ENCODE measurements at places on chromosomes 5 and 9. TPM values are rescaled to one million over a fixed set of nuclear protein-coding genes. Genes with fewer than 3 reads are reported as not detected.

GRCh38 chr5:168341178-168341577 lies 49.7 kb downstream of the WWC1 start:
- DNase-seq, result no peak

DNA sequence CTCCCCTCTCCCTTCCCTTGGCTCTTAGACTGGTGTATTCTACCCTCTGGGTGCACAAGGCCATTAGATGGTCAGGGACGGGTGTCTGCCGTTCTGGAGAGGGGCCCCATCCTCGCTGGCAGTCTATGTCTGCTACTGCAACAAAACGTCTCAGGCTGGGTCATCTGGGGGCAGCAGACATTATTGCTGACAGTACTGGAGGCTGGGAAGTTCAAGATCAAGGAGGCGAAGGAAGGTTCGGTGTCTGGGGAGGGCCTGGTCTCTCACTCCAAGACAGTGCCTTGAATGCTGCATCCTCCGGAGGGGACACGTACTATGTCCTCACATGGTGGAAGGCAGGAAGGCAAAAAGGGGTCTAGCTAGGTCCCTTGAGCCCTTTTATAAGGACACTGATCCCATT lies 93.4 kb upstream of the COL5A1 start:
- no peak for DNase-seq

HOMER1 gene
- 73.2 TPM for total RNA-seq

MAP1B gene
- total RNA-seq, result 46.3 TPM

DNA sequence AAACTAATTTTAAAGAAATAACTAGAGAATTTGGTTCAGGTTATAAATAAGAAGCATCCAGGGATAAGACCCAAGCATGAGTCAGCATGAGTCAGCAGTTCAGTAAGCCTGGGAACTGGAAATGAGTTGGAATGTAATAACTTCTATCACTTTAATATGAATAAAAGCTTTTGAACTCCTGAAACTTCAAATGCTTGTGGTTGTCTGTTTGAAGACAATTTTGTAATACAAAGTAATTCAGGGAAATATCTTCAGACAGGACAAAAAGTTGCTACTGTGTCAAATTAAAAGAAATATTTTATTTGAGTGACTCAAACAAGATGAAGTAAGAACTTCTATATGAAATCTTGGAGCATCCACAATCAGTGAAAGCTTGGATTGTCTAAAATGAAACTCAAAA lies 331.2 kb upstream of the DAB2 start:
- no peak for DNase-seq

MOB3B gene
- total RNA-seq, result 39.3 TPM

ECM2 gene
- total RNA-seq, result 3.8 TPM

DNA sequence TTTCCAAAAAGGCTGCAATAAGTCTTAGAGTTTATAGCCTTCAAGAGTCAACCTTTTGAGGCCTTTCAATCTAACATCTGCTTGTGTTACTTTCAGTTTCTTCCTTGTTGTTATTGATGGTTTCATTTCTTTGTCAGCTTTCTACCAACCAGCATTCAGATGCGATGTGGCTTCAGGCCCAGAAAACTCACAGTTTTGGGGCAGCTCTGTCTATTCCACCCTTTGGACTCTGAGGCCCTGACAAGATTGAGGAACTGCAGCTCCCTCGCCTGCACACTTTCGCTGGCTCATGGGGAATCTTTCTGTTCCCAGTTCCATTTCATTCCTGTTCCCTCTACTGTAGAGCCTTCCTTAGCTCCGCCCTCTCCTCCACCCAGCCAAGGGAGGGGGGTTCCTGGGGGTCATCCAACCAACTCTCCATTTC lies 13.3 kb upstream of the WHRN start:
- no peak for DNase-seq

DNA sequence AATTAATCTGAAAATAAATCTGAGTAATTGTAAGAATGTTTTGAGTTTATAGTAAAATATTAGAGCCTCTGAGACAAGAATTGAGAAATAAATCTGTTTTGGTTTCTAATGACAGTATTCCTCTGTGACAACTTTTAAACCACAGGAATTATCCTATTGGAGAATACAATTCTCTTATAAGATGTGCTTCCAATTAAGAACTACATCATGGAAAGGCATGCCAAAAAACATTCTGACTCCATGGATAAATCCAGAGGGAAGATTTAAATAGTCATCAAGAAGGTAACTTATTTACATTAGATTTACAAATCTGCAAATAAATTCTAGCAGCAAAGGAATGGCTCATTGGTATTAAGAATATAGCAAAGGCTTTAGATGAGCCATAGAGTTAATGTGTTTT lies 178.3 kb upstream of the ACOT12 start:
- DNase-seq, result no peak

CLIC3 gene
- 3.8 TPM for total RNA-seq

DNA sequence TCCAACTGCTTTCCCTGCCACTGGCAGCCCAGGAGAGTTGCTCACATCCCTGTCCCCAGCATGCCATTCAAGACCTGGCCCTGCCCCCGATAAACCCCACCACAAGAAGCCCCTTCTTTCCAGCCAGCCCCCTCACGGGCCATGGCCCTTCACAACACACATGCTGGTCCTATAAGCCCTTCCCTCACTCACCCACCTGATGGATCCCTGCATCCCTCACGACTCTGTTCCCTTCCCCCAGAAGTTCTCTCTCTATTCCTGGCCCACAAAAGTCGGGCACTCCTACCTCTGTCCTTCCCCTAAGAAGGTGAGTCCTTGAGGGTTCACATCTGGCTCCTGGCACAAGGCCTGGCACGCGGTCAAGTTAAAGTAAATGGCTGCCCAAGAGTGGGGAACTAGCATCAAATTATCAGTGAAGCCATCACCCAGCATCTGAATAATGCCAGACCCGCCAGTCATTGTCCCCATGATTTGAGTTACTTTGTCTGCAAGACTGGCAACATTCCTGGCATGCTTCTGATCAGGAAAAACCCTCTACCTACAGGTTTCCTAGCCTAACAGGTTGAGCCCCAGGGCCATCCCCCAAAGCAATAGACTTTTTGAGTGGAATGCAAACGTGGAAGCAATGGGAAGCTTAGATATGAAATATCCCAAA lies 65.9 kb downstream of the CRB2 start:
- DNase-seq, result no peak

DNA sequence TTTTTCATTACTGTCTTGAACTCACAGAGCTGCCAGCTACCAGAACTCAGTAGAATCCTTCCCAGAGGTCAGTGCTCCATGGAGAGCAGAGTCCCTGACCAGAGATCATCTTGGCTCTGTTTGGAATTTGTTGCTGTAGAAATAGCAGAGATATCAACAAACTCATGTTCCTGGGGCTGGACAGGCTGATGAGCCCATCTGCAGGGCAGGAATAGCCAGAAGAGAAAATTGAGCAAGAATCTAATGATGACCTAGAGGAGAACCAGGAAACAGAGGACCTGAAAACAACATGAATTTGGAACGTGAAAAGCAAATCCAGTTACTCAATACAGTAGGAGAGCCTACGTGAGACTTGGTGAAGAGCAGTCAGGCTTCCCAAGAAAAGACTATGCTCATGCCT lies 437.8 kb downstream of the PLK2 start:
- no peak for DNase-seq

- no peak for DNase-seq
Measured at GRCh38 chr9:131227959-131228460, 48.3 kb downstream of the FAM78A start.

LIFR gene
- total RNA-seq, result 11.3 TPM

- no peak for DNase-seq
Measured at GRCh38 chr9:14352503-14352902, 38.6 kb upstream of the NFIB start.

DNA sequence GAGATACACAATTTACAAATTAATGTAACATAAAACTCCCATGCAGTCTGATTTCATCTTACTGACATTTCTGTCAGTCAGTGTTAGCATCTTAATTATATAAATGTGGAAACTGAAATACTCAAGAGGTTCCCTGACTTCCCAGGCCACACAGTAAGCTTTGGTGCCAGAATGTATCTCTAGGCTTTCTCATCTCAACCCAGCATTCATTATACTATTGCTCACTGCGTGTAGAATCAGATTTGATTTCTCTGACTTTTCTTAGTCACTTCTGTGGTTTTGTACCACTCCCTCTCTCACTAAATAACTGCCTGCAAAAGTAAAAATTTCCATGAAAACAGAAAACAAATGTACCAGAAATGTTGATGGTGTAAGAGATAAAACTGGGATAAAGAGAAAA lies 31.7 kb upstream of the CDKN2B start:
- DNase-seq, result no peak

SPATA31A3 gene
- total RNA-seq, result not detected

GPRIN1 gene
- total RNA-seq, result 9.7 TPM

All from transverse colon (tissue), 4 donors.